ENCODE measurements at places on chromosomes 6 and 20. TPM values are rescaled to one million over a fixed set of nuclear protein-coding genes. Genes with fewer than 3 reads are reported as not detected.

The FAXC gene
- total RNA-seq = 1.6 TPM

The TCFL5 gene
- total RNA-seq = 5.0 TPM

The XKR7 gene
- not detected for total RNA-seq

The KCNK16 gene
- not detected for total RNA-seq

The GABRR2 gene
- total RNA-seq = not detected

The CLVS2 gene
- not detected for total RNA-seq

The EIF6 gene
- total RNA-seq = 256 TPM

The CST5 gene
- not detected for total RNA-seq

The C20orf202 gene
- total RNA-seq = 0.24 TPM

The COL19A1 gene
- total RNA-seq = 0.04 TPM

The NTSR1 gene
- not detected for total RNA-seq

The TRIM15 gene
- total RNA-seq = not detected

The ADA gene
- 21.8 TPM for total RNA-seq
